Natural killer cell treated with Interleukin-12 subunit alpha and Interleukin-12 subunit beta and Interleukin-15 and Interleukin-18, amount 100 ng/mL, for 72 hours (primary cell): ENCODE measurements at places on chromosomes 7 and 10.

DNA sequence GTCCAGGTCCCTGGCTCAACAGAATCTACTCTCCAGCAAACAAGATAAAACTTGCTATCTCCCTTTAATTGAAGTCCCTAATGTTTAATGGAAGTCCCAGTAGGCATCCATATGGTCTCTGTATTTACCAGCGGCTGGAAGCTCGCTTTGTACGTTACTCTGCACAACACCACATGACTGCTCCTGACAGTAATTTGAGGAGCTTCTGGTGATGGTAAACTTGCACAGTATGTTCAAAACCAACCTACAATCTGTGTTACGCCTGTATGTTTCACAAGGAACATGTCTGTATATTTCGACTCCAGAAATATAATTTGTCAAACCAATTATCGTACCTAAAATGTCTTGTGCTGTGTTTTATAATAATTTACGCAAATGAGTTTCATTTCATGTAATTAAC lies 4.4 kb upstream of the TECPR1 start:
- H3K27me3 ChIP-seq, result no peaks in the 10 kb centered on the region
- no peak overlapping the region for H3K27ac ChIP-seq
- no peak for DNase-seq
- no peak overlapping the region for H3K4me3 ChIP-seq
- H3K4me1 ChIP-seq, result peaks cover 15% of the 10 kb centered on the region

GRCh38 chr10:110137142-110137545 lies 70.3 kb upstream of the MXI1 start:
- peak overlapping the region; percentile 24 for H3K27ac ChIP-seq
- H3K4me3 ChIP-seq, result peak overlapping the region; percentile 7
- H3K4me1 ChIP-seq, result peaks cover 21% of the 10 kb centered on the region

DNA sequence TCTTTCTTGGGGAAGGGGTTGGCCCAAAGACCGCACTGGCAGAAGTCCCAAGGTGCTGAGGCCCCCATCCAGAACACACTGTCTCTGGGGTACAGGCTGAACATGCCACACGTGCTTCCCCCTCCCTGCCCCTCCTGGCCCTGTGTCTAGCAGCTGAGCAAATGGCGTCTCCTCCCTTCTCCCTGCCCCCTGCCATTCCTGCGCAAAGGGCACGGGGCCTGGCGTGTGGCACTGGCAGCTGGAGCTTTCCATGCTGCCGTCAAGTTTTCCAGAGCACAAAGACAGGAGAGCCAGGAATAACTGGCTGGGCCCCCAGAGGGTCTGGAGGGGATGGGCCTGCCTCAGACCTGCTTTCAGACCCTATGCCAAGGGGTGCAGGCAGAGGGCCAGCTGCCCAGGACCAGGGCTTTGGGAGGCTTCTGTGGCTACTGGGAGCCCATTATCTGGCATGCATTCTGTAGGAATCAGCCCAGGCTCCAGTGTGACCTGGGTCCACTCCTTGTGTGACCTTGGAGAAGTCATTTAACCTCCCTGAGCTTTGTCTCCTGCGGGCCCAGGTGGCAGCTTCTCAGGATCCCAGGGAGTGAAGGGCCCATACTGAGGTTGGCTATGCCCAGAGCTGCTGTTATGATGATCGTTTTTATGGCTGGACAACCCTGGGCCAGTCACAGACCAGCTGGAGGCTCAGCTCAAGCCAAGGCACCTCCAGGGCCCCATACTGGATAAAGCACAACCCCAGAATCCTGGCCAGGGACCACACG lies 710 bp upstream of the LDB3 start:
- no peaks in the 10 kb centered on the region for H3K27me3 ChIP-seq
- DNase-seq, result no peak
- no peaks in the 10 kb centered on the region for H3K4me1 ChIP-seq
- H3K4me3 ChIP-seq, result no peak overlapping the region

DNA sequence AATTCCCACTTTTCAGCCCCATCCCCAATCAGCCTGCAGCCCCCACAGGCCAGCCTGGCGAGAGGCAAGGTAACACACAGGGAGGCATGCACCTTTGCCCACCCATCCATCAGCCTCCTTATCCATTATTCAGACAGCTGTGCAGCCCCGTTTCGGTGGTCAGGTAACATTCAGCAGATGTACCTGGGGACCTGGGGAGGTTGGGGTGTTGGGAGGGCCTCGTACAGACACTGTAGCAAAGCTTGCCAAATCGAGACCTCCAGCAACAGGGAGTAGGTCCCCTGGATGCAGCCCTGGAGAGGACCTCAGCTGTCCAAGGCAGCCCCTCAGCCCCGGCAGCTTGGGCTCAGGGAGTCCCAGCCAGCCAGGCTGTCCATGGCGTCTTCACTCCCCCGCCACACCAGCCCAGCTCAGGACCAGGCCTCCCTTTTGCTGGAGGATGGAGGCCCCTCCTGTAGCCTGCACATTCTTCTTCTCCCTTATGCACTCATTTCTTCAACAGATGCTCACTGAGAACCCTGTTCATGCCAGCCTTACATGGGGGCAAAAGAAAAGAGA lies 8.5 kb upstream of the DRGX start:
- no peak for DNase-seq
- peaks cover 2% of the 10 kb centered on the region for H3K4me1 ChIP-seq
- peaks cover 59% of the 10 kb centered on the region for H3K27me3 ChIP-seq
- no peak overlapping the region for H3K27ac ChIP-seq

DNA sequence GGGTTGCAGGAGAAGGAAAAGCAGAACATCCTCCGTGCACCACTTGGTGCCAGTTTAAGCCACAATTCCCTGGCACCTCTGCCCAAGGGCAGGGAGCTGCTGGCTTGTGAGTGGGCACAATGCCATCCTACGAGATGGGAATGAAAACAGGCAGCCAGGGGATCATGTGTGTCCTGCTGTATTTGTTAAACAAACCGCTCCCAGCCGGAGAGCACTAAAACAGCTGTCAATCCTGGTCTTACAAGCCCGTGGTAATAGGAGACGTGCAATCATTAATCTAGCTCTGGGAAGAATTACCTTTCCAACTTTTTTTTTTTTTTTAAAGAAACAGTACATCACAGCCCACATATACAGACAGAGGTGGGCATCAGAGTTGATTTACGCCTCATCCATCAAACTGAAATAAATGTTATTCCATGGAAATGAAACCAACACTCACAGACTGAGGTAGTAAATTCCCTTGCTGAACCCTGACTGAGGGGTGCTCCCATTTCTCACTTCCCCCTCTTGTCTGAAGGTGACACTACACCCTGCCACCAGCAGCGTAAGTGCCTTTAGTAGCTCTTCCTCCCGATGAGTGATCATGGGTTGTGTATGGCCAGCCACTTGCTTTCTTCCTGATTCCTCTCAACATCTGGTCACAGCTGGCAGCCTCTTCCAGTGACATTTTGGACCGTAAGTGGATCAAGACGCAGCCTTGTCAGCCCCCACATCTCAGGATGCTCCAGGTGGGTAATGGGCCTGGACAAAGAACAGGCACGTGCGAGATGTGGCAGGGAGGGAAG lies 143.8 kb downstream of the TEX36 start:
- DNase-seq, result no peak
- H3K4me1 ChIP-seq, result no peaks in the 10 kb centered on the region
- H3K36me3 ChIP-seq, result no peaks in the 10 kb centered on the region
- no peak overlapping the region for H3K4me3 ChIP-seq
- H3K27ac ChIP-seq, result no peak overlapping the region

DNA sequence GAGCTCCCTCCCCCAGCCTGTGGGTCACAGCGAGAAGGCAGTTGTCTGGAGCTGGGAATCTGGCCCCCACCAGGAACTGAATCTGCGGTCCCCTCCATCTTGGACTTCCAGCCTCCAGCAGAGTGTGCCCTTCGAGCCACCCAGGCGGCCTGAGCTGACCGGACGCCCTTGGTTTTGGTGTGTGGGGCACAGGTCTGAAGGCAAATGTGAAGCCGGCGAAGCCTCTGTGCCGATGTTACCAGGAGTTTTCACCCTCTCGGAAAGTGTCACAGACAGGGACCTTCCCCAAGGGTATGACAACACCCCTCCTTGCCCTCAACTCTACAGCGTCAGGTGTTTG lies 109.1 kb downstream of the DNAJB6 start:
- H3K27me3 ChIP-seq, result no peaks in the 10 kb centered on the region
- H3K4me1 ChIP-seq, result no peaks in the 10 kb centered on the region
- DNase-seq, result no peak
- no peak overlapping the region for H3K4me3 ChIP-seq
- no peak overlapping the region for H3K27ac ChIP-seq
- no peaks in the 10 kb centered on the region for H3K36me3 ChIP-seq

GRCh38 chr7:8232999-8233847 lies 28.7 kb downstream of the ICA1 start:
- H3K36me3 ChIP-seq, result no peaks in the 10 kb centered on the region
- H3K4me1 ChIP-seq, result no peaks in the 10 kb centered on the region
- no peak for DNase-seq
- H3K4me3 ChIP-seq, result no peak overlapping the region
- H3K27ac ChIP-seq, result no peak overlapping the region

DNA sequence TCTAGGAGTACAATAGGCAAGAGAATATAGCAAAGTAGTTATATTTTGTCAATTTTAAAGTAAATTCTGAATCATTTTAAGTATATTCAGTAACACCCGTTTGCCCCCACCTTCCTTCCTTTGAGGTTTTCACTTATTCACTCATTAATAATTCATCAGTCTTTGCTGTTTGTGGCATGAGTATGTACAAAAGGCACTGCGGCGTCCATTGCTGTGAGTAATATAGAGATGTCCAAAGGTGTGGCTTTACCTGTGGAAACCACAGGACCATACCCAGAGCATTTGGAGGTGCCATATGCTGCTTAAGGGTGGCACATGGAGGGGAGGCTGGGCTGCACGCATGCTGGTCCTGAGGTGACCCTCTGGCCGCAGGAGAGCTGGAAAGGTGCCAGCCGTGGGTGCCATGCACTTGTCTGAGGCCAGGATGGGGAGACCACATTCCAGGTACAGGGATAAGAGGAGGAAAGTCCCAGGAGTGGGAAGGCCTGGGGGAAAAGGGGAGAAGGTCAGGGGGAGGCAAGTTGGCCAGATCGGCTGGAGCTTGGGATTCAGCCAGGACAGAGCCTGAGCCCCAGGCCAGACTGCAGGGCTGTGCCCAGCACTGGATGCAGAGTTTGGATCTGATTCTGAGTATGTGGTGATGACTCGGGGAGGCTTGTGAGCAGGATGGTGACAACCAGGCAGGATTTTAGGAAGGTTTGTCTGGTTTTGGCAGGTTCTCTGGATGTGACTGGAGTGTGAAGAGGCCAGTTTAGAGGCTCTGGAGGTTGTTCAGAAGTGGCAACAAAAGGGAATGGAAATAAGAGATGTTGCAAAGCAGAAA lies 223.4 kb downstream of the MGMT start:
- no peaks in the 10 kb centered on the region for H3K36me3 ChIP-seq
- no peak overlapping the region for H3K4me3 ChIP-seq
- no peaks in the 10 kb centered on the region for H3K27me3 ChIP-seq
- DNase-seq, result no peak
- H3K4me1 ChIP-seq, result no peaks in the 10 kb centered on the region
- H3K27ac ChIP-seq, result no peak overlapping the region

- no peak overlapping the region for H3K27ac ChIP-seq
- H3K4me3 ChIP-seq, result no peak overlapping the region
- DNase-seq, result no peak
- H3K36me3 ChIP-seq, result no peaks in the 10 kb centered on the region
- H3K4me1 ChIP-seq, result no peaks in the 10 kb centered on the region
Observed at GRCh38 chr10:60901561-60902235, 42.3 kb downstream of the RHOBTB1 start.

DNA sequence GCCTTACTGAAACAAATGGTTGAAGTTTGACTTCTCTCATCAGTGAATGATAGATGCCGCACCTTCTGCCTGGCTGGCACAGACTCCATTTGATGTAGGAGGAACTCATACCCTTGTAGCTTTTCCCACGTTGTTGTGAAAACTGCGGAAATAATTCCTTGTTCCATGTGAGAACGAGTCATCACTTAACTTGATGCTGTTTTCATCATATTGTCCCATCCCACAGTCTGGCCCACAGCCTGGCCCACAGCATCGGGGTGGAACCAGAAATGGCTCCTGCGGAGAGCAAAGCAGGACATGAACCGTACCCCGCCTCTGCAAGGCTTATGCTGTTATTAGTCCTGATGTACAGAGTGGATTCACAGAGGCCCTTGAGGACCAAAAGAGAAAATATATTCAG lies 587.0 kb downstream of the SDK1 start:
- peaks cover 8% of the 10 kb centered on the region for H3K27me3 ChIP-seq
- H3K27ac ChIP-seq, result no peak overlapping the region
- H3K36me3 ChIP-seq, result no peaks in the 10 kb centered on the region

- no peaks in the 10 kb centered on the region for H3K36me3 ChIP-seq
- H3K4me3 ChIP-seq, result no peak overlapping the region
- no peak for DNase-seq
- H3K27ac ChIP-seq, result no peak overlapping the region
- H3K27me3 ChIP-seq, result no peaks in the 10 kb centered on the region
Observed at GRCh38 chr7:27587429-27587828, 75.3 kb downstream of the HIBADH start.

DNA sequence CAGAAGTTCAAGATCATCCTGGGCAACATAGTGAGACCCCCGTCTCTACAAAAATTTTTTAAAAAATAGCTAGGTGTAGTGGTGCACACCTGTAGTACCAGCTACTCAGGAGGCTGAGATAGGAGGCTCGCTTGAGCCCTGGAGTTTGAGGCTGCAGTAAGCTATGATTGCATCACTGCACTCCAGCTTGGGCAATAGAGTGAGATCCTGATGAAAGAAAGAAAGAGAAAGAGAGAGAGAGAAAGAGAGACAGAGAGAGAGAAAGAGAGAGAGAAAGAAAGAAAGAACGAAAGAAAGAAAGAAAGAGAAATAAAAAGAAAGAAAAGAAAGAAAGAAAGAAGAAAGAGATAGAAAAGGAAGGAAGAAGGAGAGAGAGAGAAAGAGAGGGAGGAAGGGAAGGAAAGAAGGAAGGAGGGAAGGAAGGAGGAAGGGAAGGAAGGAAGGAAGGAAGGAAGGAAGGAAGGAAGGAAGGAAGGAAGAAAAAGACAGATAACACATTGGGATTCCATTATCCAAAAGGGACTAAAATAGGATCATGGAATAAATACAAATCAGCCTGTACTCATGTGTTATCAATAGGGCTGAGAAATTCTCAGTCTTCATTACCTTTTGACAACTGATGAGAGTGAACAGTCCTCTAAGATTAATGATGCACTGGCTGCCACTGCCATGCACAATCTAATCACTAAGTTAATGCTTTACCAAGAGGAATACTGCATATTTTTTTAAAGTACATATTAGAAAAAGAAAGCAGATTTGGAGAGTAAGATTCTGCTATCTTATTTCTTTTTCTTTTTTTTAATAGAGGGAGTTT lies 35.4 kb upstream of the WAC start:
- H3K27me3 ChIP-seq, result peaks cover 13% of the 10 kb centered on the region
- H3K4me1 ChIP-seq, result no peaks in the 10 kb centered on the region
- no peaks in the 10 kb centered on the region for H3K36me3 ChIP-seq
- no peak overlapping the region for H3K4me3 ChIP-seq
- H3K27ac ChIP-seq, result peak overlapping the region; percentile 8

DNA sequence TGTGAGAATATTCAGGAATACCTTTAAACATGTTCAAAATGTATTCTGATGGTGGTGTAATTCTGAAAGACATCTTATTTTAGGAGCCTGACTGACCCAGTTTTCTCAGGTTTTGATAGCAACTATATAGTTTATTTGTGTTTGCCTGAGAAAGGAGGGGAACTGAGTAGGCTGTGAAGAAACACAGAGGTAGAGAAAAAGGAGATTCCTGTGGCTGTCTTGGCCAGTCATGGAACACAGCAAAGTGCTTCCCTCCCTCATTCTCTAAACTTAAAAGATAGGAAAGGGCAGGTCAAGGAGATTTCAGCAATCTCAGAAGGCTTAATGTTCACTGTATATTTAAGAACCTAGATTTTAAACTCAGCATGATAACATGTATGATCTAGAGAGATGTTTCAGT lies 43.5 kb downstream of the ZMYND11 start:
- H3K4me1 ChIP-seq, result peaks cover 5% of the 10 kb centered on the region
- peaks cover 12% of the 10 kb centered on the region for H3K36me3 ChIP-seq
- no peak for DNase-seq
- H3K27me3 ChIP-seq, result no peaks in the 10 kb centered on the region

- DNase-seq, result peak; percentile 91
- peaks cover 7% of the 10 kb centered on the region for H3K27me3 ChIP-seq
- peak overlapping the region; percentile 71 for H3K4me3 ChIP-seq
- peak overlapping the region; percentile 66 for H3K27ac ChIP-seq
Observed at GRCh38 chr7:70647801-70648498, 484.0 kb upstream of the GALNT17 start.
